ENCODE measurements at places on chromosomes 16 and 17.

GRCh38 chr16:56109994-56110393 is 81.3 kb upstream of the GNAO1 start:
- H3K4me1 ChIP-seq, result peaks cover 7% of the 10 kb centered on the region
- no peak overlapping the region for H3K27ac ChIP-seq
- H3K27me3 ChIP-seq, result no peaks in the 10 kb centered on the region
- no peak overlapping the region for H3K4me3 ChIP-seq

DNA sequence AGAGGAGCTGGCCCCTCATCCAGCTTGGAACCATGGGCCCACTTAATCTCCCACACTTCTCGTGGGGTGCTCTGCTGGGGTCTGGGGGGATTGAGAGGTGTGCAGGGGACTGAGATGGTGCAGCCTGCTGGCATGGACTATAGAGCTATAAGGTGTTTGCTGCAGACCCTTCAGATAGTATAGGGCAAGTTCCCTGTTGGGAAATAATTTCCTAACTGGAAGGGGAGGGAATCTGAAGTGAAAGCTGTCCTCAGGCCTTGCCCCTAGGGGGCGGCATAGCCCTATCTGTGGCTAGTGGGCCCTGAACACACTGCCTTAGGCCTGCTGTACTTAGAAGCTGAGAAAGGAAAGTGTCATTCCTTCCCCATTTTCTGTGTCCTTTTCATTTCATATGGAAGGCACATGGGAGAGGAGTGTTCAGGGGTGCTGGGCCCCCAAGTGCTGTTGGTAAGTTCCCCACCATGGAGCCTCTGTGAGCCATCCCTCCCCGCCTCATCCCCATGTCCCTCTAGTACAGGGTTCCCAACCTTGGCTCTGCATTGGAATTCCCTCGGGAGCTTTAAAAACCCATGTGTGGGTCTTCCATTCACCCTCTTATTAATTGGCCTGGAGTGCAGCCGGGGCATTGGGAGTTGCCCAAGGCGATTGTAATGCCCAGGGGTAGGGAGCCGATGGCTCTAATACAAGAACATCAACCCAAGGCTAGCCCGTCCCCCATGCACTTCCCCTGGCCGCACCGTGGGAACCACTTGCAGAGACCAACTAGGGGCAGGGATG is 19.7 kb downstream of the GOSR2 start:
- DNase-seq, result peak; percentile 80
- no peaks in the 10 kb centered on the region for H3K27me3 ChIP-seq
- no peaks in the 10 kb centered on the region for H3K4me1 ChIP-seq
- H3K36me3 ChIP-seq, result peaks cover 4% of the 10 kb centered on the region
- H3K27ac ChIP-seq, result no peak overlapping the region
- no peak overlapping the region for H3K4me3 ChIP-seq

DNA sequence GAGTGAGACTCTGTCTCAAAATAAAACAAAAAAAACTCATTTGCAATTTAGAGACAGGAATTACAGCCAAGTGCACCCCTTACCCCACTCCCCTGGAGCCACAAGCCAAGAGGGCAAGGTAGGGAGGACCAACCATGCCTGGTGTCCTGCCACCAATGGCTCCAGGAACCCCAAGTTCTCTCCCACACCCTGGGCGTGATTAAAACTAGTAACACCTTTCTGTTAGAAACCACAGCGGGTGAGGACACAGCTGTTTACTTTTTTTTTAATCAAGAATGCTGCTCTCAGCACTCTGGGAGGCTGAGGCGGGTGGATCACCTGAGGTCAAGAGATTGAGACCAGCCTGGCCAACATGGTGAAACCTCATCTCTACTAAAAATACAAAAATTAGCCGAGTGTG is 38.1 kb downstream of the ANKRD11 start:
- H3K27ac ChIP-seq, result no peak overlapping the region
- H3K4me1 ChIP-seq, result no peaks in the 10 kb centered on the region
- H3K36me3 ChIP-seq, result no peaks in the 10 kb centered on the region
- H3K27me3 ChIP-seq, result no peaks in the 10 kb centered on the region
- H3K4me3 ChIP-seq, result no peak overlapping the region

- DNase-seq, result no peak
- no peak overlapping the region for H3K4me3 ChIP-seq
- H3K4me1 ChIP-seq, result no peaks in the 10 kb centered on the region
- no peaks in the 10 kb centered on the region for H3K27me3 ChIP-seq
- no peak overlapping the region for H3K27ac ChIP-seq
Measured at GRCh38 chr16:89589241-89589926, 13.8 kb downstream of the CPNE7 start.

GRCh38 chr16:19844945-19845641 is 39.6 kb downstream of the GPRC5B start:
- H3K27me3 ChIP-seq, result no peaks in the 10 kb centered on the region
- H3K36me3 ChIP-seq, result no peaks in the 10 kb centered on the region
- H3K4me1 ChIP-seq, result no peaks in the 10 kb centered on the region
- no peak overlapping the region for H3K27ac ChIP-seq
- H3K4me3 ChIP-seq, result no peak overlapping the region

- DNase-seq, result peak; percentile 78
- no peaks in the 10 kb centered on the region for H3K36me3 ChIP-seq
- peak overlapping the region; percentile 74 for H3K4me3 ChIP-seq
- H3K27ac ChIP-seq, result peak overlapping the region; percentile 21
- H3K27me3 ChIP-seq, result no peaks in the 10 kb centered on the region
Measured at GRCh38 chr16:67967958-67968399, 458 bp downstream of the SLC12A4 start.

Data from Karpas-422 (cell line).